Stimulated activated CD4-positive, alpha-beta T cell treated with anti-CD3 and anti-CD28 coated beads, Interleukin-1b, Interleukin-23, amount 100 ng/mL, for 1 hour (primary cell): ENCODE measurements at places on chromosomes 3 and 15.

GRCh38 chr15:74767167-74768098 lies 14.4 kb upstream of the CSK start:
- no peak for DNase-seq

GRCh38 chr3:182568261-182568660 lies 225.0 kb upstream of the ATP11B start:
- no peak for DNase-seq

DNA sequence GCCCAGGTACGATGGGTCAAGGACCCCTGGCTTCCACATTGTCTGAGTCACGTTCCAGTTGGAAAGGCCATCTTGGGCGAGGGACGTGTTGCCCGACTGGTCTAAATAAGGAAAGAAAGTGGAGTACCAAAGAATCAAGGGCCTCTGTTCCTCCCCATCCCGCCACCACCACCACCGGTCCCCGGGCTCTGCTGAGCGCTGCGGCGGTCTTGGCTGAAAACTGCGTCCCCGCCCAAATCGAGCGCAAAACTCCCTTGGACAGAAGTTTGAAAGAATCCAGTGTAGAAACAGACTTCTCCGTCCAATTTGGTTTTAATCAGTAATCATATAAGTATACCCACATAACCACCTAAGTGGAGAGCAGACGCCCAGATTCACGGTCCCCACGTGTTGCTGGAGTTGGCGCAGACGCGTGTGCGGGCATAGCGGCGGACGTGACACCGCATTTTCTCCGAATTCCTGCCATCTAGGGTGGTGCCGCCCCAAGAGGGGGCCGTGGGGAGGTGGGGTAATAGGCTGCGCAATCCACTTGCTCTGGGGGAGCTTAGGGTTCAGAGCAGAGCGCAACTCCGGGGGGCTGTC lies 243.8 kb upstream of the TOPAZ1 start:
- DNase-seq, result no peak

DNA sequence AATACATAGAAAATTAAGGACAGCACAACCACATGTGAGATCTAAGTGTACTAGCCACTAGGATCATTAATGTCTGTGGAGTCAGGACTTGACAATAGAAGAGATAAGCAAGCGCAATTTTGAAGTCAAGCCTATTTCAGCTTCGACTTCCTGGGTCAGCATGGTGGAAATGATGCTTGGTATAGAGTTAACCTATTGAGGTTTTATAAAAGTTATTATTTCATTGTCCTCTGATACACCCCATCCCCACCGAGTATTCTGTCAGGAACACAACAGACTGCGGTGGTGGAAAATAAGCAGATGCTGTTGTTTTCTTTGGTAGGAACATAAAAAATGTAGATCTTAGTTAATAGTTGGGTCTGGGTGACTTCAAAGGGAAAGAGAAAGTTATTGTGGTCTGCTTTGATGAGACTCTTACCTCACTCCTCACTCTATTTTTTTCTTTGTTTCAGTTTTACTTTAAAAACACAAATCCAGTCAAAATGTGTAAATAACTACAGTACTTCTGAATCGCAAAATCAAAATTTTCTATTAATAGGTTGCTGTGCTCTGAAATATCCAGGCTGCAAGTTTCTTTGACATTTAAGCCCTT lies 82.1 kb downstream of the IL5RA start:
- no peak for DNase-seq

- DNase-seq, result no peak
Measured at GRCh38 chr15:76060118-76060989, 569 bp downstream of the TMEM266 start.

- DNase-seq, result no peak
Measured at GRCh38 chr3:98972720-98973119, 71.2 kb upstream of the DCBLD2 start.

GRCh38 chr3:158404131-158404718 lies 166.8 kb upstream of the MLF1 start:
- no peak for DNase-seq

DNA sequence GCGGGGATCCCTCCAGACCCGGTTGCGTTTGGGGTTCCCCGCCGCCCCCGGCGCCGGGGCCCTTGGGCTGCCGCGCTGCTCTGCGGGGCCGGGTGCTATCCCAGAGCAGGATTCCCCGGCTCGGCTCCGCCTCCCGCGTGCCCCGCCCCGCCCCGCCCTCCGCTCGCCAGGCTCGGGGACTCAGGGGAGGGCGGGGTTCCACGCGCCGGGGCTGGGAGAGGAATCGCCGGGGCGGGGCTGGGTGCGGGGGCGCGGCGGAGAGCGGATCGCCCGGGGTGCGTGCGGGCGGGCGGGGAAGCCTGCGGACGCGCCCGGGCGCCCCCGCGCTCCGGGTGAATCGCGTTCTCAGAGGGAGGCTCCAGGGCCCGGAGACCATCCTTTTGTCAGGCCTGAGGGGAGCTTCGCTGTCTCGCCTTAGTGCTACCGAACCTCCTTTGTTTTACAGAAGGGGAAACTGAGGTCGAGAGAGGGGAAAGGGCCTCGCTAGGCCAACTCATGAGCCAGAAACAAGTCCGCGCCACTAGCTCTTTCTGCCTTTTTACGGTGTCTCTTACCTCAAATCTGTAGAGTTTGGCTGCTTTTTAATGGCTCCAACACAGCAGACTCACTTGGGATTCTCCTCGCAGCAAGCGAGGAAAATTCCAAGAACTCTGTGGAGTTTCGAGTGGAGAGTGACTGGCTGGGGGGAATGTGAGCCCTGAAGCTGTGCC lies at the start of gene TMEM158:
Gene TMEM158 (minus strand): TSS at position 82 of the 710 bp plus-strand sequence. CDS start 260 bp downstream, outside the sequence.
- DNase-seq, result peak; percentile 82

DNA sequence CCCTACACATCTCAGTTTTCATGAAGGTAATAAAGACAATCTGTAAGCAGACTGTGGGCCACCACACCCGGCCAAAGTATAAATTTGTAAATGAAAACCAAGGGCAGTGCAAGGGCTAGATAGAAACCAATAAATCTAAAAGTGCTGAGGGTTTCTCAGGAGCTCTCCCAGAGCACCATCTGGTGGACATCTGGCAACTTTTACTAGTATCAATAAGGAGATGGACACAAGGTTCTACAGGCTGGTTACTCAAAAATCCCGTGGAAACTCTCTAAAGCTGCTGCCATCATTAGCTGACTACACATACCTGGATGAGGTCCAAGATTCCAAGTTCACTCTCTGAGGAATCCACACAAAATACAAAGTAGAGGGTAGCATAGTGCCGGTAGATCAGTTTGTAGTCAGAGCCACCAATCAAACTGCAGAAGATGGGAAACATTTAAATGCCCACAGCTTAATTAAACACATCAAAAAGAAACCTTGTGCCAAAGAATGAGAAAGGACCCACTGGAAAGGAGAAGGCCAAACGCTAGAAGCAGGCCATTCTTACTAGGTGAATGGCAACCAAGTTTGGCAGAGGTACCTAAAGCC lies 5.5 kb downstream of the AP3S2 start:
- DNase-seq, result no peak
